Muscle of arm (tissue), 14 donors: ENCODE measurements at places on chromosomes 13 and 19.

GRCh38 chr19:55980415-55980814, 6.2 kb upstream of the NLRP5 start:
- no peak for DNase-seq

DNA sequence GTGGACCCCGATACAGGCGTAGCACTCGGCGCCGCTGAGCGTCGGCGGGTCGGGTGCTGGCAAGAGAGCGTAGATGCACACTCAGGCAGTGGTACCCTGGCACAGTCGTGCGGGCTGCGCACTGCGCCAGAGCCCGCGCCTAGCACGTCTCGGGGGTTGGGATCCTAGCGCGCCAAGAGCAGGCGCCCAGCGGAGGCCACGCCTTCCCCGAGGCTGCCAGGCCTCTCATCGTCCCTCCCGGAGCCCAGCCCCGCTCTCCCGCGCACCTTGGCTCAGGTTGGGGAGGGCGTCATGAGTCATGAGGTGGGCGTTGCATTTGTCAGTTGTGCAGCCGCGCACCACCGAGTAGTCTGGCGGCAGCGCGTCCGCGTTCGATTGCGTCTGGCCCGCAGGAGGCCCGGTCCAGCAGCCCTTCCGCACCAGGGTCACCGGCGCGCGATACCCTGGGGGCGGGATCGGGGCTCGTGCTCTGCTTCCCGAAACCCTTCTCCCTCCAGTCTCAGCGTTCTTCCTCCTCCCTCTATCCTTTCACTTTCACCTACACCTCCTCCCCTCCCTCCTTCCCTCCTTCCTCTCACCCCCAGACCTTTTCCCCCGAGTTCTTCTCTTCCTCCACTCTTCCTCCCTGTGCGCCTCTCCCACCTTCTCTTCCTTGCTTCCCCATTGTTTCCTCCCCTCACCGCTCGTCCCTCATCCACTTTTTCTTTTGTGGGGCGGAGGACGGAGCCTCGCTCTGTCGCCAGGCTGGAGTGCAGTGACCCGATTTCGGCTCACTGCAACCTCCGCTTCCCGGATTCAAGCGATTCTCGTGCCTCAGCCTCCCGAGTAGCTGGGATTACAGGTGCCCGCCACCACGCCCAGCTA, 3.5 kb downstream of the LYPD5 start:
- DNase-seq = no peak

DNA sequence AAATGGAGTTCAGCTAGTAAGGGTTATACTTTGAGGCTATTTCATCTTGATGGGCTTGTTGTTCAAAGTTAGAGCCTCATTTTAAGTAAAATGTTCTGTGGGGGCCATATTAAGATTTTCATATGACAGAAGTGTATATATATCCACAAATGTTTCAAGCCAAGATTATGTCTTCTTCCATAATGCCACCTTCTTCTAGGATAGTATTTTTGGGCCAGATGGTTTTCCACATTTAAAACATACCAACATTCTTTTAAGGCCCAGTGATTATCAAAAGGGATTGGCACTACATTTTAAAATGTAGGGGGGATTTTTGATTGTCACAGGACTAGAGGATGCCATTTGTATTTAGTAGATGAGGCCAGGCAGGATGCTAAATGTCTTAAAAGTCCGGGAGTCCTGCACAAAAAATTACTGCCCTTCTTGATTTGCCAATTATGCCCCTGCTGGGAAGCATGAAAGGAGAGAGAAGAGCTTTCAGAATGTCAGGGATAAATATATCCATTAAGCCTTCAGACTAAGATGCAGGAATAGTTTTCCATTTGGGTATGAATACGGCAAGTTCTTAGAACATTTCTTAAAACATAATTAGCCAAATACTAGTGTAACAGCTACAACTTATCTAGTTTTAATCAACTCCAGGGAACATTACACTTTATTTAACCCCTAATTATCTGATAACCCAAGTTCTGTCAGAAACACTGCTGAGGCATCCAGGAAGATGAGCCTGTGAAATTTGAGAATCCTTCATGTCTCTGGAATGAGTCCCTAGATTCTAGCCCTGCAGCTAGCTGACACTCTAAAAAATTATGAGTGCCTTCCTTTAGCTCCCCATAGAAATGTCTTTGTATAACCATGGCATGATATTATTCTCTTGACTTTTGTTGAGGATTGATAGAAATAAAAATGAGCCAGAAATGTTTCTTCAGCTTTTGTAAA, 34.0 kb downstream of the ITM2B start:
- DNase-seq = no peak

GRCh38 chr19:31372246-31372781, 23.1 kb upstream of the TSHZ3 start:
- DNase-seq = no peak

- DNase-seq = no peak
Observed at GRCh38 chr19:47762615-47763308, 15.7 kb upstream of the SELENOW start.

GRCh38 chr19:11581740-11582139, 4.3 kb upstream of the ACP5 start:
- no peak for DNase-seq

DNA sequence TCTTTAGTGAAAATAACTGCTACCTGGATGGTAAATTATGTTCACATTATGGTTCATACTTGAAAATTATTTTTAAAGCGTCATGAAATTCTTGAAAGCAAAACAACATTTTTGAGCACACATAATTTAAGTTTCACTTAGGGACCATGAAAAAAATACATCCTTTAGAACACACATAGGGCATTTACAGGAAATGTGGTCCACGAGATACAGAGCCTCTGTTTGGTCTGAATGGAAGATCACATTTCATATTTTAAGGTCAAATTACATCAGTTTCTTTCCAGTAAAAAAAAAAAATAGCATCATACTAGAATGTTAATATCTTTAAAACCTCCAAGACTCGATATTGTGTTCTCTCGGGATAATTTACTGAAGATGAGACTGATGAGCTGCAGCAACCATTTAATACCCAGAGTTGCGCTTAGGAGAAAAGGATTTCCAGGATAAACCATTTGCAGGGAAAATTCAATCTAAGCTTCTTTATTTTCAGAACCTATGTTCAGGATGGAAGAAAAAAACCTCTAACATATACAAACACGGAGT, 720.7 kb downstream of the DIAPH3 start:
- no peak for DNase-seq

GRCh38 chr13:104875038-104875754, 1660.3 kb downstream of the EFNB2 start:
- no peak for DNase-seq
